ENCODE measurements at places on chromosomes 11 and 22.

DNA sequence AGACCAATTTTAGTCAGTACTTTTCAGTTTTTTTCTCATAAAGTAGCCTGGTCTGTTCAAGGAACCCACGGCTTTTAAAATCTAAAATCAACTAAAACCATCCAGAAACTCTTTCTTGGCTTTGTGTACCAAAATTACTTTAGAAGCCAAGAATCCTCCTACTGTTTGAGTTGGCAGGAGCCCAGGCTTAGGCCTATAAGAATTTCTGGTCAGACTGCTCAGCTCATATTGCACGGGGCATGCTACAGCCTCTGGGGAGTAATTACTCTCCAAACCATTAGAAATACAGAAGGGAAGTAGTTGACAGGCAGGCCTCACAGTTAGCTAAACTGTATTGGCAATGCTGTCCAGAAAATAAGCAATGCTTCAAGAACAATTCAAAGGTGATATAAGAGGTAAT is 1862.9 kb upstream of the RAG2 start:
- DNase-seq = no peak

GRCh38 chr22:20154602-20155187 is 3.8 kb upstream of the CCDC188 start:
- no peak for DNase-seq

DNA sequence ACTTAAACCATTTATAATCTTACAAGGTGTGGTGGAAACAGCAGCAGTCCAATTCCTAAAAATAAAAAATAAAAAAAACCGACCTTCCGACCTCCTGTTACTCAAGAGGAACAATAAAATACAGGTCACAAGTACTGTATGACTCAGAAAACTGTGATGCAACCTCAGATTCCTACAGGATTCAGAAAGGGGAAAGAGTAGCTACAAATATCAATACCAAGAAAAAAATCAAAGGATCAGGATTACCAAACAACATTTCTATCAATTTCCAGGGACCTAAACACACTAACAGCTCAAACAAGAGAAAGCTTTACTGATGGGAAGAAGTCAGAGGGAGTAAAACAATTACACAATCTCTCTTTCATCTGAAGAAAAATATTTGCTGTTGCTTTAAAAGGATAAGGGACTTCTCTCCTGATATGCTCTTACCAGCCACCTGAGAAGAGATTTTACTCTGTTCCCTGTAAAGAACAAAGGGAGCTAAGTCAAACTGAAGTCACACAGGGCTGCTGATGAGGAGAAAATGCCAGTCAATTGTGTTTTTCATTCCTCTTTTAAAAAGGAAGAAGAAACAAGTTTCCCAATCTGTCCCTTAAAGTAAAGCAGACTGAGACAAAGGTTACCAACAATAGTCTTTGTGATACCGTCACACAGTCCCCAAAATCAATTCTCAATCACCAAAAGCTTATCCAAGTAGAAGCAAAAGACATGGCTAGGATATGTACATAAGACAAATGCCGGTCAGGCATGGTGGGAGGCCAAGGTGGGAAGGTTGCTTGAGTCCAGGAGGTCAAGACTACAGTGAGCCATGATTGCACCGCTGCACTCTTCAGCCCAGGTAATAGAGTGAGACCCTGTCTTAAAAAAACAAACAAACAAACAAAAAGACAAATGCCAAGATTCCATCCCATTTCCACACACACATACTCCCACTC is 39.3 kb downstream of the AMBRA1 start:
- DNase-seq = no peak

DNA sequence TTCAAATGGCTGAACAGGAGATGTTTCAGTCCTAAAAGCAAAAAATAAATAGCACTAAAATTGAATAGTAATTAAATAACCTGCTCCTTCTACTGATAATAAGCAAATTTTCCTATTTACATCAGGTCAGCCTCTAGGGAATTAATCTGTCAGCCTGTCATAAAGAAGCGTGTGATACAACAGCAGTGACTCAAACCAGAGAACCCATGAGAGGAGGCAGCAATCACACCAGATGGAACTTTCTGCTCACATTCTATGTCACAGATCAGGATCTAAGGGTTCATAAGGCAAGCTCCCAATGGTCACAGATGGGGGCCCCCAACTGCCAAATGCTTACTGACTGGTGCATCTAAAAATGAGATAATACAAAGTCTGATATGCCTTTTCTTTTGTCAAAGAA is 41.1 kb downstream of the RBFOX2 start:
- DNase-seq = no peak

GRCh38 chr22:49087198-49087597 is 740.5 kb downstream of the BRD1 start:
- DNase-seq = no peak
